ENCODE measurements at places on chromosomes 3 and 15. TPM values are rescaled to one million over a fixed set of nuclear protein-coding genes. Genes with fewer than 3 reads are reported as not detected.

Gene CD47
- 68.2 TPM for polyA plus RNA-seq

Gene ARHGAP31
- polyA plus RNA-seq = 5.0 TPM

Gene MUC13
- 178 TPM for polyA plus RNA-seq

Gene OXTR
- not detected for polyA plus RNA-seq

Gene SAMD7
- polyA plus RNA-seq = not detected

DNA sequence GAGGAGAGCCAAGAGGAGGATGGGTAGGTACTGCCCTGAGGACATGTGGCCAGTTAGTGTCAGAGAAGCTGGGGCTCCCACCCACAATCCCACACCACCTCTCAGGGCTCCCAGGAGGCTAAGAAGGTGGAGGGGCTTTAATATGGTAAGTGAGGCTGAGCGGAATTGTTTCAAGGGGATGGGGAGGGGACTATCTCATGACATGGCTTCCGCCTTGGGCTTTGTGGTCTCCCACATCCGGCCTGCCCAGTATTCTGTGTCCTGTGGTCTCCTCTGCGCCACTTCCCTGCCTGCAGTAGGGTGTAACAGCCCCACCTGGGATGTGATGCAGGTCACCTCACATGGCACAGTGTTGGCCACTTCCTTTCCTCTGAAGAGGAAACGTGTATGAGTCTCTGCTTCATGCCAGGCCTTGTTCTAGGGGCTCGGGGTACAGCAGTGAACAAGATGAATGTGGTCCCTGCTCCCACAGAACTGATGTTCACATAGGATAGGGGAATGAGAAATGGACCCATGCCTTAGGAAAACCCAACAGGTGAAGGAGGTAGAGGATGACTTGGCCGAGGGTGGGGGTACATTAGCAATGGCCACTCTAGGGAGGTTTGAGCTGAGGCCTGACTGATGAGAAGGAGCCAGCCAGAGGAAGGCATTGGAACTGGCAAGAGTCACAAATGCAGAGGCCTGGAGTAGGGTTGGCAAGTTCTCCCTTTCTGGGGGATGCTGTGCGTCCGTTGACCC is 3.2 kb downstream of the NEIL1 start:
- no peaks in the 10 kb centered on the region for H3K4me1 ChIP-seq
- H3K27me3 ChIP-seq = no peaks in the 10 kb centered on the region
- DNase-seq = peak; percentile 20
- H3K36me3 ChIP-seq = no peaks in the 10 kb centered on the region
- H3K4me3 ChIP-seq = no peak overlapping the region
- H3K27ac ChIP-seq = no peak overlapping the region

DNA sequence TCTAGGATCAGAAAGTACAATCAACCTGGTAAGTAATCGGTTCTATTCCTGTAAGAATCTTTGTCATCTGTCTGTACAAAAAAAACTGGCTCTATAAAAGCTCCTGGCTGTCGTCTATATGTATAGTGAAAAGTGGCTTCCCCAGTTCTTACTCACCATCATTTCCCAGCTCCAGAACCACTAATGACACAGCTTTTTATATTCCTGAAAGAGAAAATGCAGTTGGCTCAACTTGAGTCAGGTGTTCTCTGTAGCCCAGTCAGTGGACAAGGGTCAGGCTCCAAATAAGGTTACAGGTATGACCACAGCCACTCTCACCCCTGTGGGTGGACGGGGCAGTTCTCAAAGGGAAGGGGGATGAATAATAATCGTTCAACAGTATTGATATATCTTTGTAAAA is 85.1 kb downstream of the AP4E1 start:
- H3K27ac ChIP-seq = no peak overlapping the region
- no peaks in the 10 kb centered on the region for H3K27me3 ChIP-seq
- H3K36me3 ChIP-seq = peaks cover 12% of the 10 kb centered on the region
- DNase-seq = no peak

- H3K27me3 ChIP-seq = peaks cover 33% of the 10 kb centered on the region
- no peaks in the 10 kb centered on the region for H3K36me3 ChIP-seq
- H3K27ac ChIP-seq = no peak within 1 kb of the TSS
- no peak for DNase-seq
Measured at GRCh38 chr3:13548696-13549622, at the start of gene FBLN2. FBLN2 (plus strand) TSS chr3:13549125; CDS start chr3:13570356, 21,231 bp downstream.

GRCh38 chr3:154095832-154096421 is 25.3 kb upstream of the ARHGEF26 start:
- H3K4me3 ChIP-seq = no peak overlapping the region
- H3K27ac ChIP-seq = no peak overlapping the region
- no peaks in the 10 kb centered on the region for H3K4me1 ChIP-seq
- H3K36me3 ChIP-seq = no peaks in the 10 kb centered on the region

Data from small intestine (tissue), 16 donors.